ENCODE measurements at places on chromosomes 6 and 20. TPM values are rescaled to one million over a fixed set of nuclear protein-coding genes. Genes with fewer than 3 reads are reported as not detected.

SOX18 gene
- total RNA-seq, result 0.34 TPM

SLC32A1 gene
- not detected for total RNA-seq

DLGAP4 gene
- total RNA-seq, result 89.4 TPM

- no peak overlapping the region for H3K4me3 ChIP-seq
- no peaks in the 10 kb centered on the region for H3K36me3 ChIP-seq
- no peak overlapping the region for H3K27ac ChIP-seq
- no peaks in the 10 kb centered on the region for H3K27me3 ChIP-seq
- no peak for DNase-seq
These were observed 608.6 kb upstream of the ADGRB3 start for GRCh38 chr6:68026483-68026882.

- no peak overlapping the region for H3K4me3 ChIP-seq
- no peak overlapping the region for H3K27ac ChIP-seq
- DNase-seq, result no peak
- H3K27me3 ChIP-seq, result no peaks in the 10 kb centered on the region
These were observed 58.9 kb upstream of the MCM9 start for GRCh38 chr6:118993803-118994251.

GRCh38 chr6:88115307-88115706 lies 50.8 kb downstream of the CNR1 start:
- no peak overlapping the region for H3K4me3 ChIP-seq
- H3K27ac ChIP-seq, result no peak overlapping the region
- no peak for DNase-seq
- peaks cover 29% of the 10 kb centered on the region for H3K27me3 ChIP-seq

- peaks cover 4% of the 10 kb centered on the region for H3K4me1 ChIP-seq
- H3K27ac ChIP-seq, result no peak overlapping the region
- H3K4me3 ChIP-seq, result no peak overlapping the region
- H3K27me3 ChIP-seq, result peaks cover 12% of the 10 kb centered on the region
These were observed 33.1 kb upstream of the FAM135A start for GRCh38 chr6:70380252-70380651.

DNA sequence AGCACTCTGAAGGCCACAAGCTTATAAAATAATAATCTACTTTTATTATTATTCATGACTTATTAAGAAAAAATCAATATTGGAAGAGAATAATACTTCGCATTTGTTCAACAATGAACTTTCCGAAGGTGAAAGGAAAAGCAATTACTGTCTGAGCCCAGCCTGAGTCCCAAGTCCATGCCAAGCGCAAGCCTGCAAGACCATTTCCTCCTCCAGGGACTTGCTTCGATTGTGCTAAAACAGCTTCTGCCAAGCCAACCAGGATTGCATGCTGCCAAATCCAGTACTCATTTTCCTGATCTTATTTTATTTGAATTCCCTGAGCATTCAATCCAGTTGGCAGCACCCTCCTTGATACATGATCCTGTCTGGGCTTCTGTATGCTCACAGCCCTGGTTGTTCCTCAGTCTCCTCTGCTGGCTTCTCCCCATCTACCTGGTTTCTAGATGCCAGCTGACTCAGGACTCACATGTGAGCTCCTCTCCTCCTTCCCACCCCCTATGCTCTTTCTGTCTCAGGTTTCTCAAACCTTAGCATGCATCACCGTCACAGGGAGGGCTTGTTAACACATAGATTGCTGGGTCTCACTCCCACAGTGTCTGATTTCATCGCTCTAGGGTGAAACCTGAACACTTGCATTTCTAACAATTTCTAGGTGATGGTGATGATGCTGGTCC lies 55.9 kb upstream of the PSMF1 start:
- DNase-seq, result no peak
- H3K4me3 ChIP-seq, result no peak overlapping the region
- no peaks in the 10 kb centered on the region for H3K36me3 ChIP-seq
- H3K4me1 ChIP-seq, result no peaks in the 10 kb centered on the region

DNA sequence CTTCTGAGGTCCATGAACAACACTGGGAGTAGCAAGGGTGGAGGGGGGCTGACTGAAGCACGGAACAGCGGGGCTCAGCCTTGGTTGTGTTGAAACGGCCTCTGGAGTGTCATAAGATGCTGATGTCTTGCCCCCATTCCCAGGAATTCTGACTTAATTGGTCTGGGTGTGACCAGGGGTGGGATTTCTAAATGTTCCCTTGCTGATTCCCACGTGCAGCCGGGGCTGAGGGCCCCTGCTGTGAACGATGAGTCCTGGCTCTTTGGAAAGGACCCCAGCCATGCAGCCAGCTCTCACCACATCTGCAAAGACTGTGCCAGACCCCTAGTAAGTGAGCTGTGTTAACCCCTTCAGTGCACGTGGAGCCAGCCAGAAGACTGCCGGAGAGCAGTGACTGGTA lies 28.6 kb upstream of the FAM50B start:
- H3K27me3 ChIP-seq, result no peaks in the 10 kb centered on the region
- H3K27ac ChIP-seq, result peak overlapping the region; percentile 67
- no peaks in the 10 kb centered on the region for H3K36me3 ChIP-seq
- H3K4me3 ChIP-seq, result no peak overlapping the region
- no peak for DNase-seq
